ENCODE measurements at places on chromosomes 6 and 20.

DNA sequence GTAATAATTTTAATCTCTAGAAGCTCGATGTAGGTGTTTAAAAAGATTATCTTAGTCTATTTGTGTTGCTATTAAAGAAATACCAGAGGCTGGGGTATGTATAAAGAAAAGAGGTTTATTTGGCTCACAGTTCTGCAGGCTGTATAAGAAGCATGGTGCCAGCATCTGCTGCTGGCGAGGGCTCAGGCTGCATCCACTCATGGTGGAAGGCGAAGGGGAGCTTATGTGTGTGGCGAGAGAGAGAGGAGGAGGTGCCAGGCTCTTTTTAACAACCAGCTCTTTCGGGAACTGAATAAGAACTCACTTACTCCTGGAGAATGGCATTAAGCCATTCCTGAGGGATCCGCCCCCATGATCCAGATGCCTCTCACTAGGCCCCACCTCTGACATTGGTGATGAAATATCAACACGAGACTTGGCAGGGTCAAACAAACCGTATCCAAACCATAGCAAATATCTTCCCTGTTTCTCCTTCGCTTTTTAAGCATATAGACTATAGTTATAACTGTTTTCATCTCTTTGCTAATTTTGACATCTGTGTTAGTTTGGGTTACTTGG is 24.5 kb downstream of the CHMP4B start:
- DNase-seq = peak; percentile 60

GRCh38 chr6:604579-604978 is 52.3 kb downstream of the HUS1B start:
- no peak for DNase-seq

- DNase-seq = peak; percentile 83
Measured at GRCh38 chr6:42547407-42548329, 16.2 kb upstream of the UBR2 start.

DNA sequence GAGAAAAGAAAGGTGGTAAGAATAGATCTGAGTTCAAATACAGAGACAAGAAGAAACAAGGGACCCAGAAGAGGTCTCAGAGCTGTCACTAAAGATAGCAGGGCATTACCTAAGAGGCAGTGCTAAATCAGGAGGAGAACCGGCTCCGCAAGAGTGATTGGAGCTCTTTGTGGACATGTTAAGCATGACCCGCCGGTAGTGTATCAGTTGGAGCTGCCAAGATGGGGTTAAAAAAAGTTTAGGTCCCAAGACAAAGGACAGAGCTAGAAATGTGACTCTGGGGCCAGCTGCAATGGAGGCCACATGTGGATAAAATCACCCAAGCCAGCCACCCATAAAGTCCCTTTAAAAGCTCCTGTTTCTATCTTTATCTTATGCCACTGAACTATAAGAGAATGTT is 93.4 kb downstream of the MBOAT1 start:
- no peak for DNase-seq

DNA sequence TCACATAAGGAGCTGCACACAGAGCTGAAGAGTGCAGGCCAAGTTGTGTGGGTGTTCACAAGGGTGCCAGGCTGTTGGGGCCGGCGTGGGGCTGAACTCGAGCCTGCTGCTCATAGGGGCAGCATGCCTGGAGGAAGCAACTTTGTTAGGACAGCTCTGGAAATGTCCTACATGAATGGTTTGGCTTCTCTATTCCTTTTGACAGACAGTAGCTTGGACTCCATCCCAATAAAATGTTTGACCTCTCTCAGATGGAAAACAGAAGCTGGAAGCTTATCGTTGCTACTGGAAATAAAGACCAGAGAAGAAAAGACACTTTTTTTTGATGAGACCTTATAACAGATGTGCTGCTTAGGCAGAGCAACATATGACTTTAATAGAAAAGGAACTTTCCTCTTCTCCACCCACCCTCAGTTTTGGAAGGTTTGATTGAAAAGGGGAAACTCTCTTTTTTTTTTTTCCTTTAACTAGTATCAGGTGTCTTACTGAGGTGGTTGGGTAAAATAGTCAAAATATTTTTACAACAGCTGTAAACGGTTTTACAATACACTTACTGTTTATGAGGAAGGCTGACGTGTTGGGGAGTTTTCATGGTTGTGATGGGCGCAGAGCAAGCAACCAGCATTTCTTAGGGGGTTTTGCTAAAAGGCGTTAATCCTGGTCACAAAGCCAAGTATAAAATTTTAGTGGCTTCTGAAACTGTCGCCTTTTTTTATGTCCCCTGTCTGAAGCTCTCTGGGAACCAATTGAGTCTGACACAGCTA is 80.7 kb upstream of the EEF1E1 start:
- peak; percentile 18 for DNase-seq

- DNase-seq = peak; percentile 27
Measured at GRCh38 chr6:157946865-157947532, 34.7 kb upstream of the SYNJ2 start.

GRCh38 chr6:28794175-28795002 is 129.4 kb downstream of the TRIM27 start:
- DNase-seq = peak; percentile 58

DNA sequence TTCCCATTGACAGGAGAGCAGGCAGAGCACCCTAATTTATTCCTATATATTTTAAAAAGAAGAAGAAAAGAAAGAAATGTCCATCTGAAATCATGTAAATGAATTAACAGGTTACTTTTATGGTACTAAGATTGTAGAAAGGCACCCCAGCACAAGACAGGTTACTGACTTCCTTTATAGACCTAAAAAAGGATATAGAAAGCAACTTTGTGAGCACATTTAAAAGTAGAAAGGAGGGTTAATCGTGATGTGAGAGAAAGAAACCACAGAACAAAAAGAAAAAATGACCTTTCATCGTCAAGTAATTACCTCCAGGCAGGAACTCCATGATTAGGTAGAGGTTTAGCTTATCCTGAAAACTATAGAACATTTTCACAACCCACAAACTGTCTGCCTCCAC is 29.9 kb downstream of the STK38 start:
- DNase-seq = no peak

- no peak for DNase-seq
Measured at GRCh38 chr20:38445901-38446425, 10.8 kb upstream of the SNHG17 start.

GRCh38 chr6:124768224-124768623 is 194.0 kb upstream of the RNF217 start:
- DNase-seq = no peak

- no peak for DNase-seq
Measured at GRCh38 chr20:46979603-46980241, 85.1 kb downstream of the EYA2 start.

- no peak for DNase-seq
Measured at GRCh38 chr6:145224450-145224849, 510.9 kb downstream of the EPM2A start.

- peak; percentile 31 for DNase-seq
Measured at GRCh38 chr6:152698692-152699091, 995 bp downstream of the MYCT1 start.

GRCh38 chr6:170179616-170180324 is 111.1 kb downstream of the DLL1 start:
- no peak for DNase-seq

- no peak for DNase-seq
Measured at GRCh38 chr6:394641-395289, 3.2 kb downstream of the IRF4 start.

DNA sequence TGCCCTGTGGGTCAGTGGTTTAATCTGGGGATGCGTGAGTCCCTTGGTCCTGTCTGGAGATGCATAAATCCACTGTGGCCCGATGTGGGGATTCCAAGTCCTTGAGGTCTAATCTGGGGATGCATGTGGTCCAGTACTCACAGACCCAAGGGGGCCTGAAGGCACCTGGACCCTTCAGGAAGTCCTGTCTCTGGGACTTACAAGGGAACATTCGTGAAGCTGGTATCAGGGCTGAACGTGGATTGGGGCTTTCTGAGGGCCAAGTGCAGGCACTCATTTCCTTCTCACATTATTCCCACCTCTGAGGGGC is 25.2 kb upstream of the GTSF1L start:
- no peak for DNase-seq

DNA sequence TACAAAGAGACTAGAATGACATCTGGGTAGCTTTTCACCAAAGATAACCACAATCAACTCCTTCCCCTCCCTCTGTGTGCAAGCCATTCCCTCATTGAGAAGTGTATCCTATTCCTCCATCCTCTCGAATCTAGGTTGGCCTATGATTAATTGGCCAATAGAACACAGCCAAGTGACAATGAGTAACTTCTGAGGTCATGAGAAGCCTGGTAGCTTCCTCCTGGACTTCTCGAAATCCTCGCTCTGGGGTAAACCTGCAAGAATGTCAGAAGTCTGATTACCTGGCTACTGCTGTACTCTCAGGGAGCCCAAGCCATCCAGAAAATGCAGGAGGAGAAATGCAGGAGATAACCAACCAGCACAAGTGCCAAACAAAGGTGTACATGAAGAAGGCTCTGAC is 13.1 kb downstream of the ARHGAP18 start:
- no peak for DNase-seq

GRCh38 chr6:43735642-43736199 is 34.3 kb upstream of the VEGFA start:
- no peak for DNase-seq

- DNase-seq = no peak
Measured at GRCh38 chr6:117616391-117617209, 14.3 kb upstream of the GOPC start.

GRCh38 chr6:3356824-3357420 is 98.2 kb downstream of the PSMG4 start:
- DNase-seq = peak; percentile 26

DNA sequence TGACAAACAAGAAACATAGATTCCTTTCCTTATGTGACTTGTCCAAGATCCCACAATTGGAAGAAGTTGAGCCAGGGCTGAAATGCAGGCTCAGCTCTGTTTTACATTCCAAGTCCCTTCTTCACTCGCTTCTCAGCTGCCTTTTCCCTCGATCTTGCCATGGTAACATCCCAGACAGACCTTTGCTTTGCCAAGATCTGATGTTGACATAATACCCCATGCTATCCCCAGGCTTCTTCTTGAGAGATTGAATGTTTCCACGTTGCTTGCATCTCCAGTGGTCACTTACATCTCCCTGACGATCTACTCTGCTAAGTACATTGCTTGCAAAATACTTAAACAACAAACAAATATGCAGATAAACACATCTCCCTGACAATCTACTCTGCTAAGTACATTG is 63.5 kb downstream of the TBXT start:
- DNase-seq = peak; percentile 42

DNA sequence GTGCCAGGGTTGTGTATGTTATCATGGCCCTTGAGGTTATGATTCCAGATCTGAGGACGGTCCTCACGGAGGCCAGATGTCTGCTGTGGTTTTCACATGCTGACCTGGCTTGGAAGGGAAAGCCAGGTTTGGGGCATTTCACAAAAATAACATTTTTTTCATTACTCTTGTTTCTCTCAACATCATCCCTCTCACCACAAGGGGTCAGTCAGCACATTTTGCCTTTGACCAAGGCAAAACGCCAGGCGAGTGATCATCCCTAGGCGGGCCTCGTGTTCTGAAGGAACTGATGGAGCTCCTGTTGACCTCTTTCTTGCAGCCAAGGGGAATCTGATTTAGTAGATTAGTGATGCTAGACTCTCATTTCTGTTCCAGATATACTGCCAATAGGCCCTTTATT is 133.5 kb downstream of the TBC1D7 start:
- DNase-seq = peak; percentile 81

DNA sequence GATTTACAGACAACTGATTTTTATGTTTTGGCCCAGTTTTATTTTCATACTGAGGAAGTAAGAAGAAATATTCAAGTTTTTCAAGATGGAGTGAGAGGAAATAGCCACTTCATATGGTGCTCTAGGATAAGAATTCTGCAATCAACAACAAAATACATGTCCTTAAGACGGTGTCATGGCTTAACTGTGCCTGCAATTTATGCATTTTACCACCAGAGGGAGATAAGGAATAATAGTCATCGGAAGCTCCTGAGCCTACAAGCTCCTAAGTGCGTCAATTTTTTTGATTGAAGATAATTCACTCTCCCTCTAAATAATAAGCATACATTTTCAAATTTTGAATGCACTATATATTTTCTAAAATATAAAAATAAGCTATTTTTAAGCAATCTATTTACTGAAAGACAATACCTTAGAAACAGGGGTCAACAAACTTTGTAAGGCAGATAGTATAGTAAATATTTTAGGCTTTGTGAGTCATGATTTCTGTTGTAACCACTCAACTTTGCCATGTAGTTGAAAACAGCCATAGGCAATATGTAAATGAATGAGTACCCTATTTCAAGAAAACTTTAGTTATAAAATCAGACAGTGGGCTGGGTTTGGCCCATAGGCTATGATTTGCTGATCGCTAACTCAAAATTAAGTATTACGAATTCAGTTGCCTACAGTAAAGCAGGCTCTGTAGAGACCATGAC is 230.9 kb upstream of the DTNBP1 start:
- DNase-seq = peak; percentile 50

- DNase-seq = peak; percentile 94
Measured at GRCh38 chr20:53774461-53775203, 181.0 kb upstream of the ZNF217 start.

DNA sequence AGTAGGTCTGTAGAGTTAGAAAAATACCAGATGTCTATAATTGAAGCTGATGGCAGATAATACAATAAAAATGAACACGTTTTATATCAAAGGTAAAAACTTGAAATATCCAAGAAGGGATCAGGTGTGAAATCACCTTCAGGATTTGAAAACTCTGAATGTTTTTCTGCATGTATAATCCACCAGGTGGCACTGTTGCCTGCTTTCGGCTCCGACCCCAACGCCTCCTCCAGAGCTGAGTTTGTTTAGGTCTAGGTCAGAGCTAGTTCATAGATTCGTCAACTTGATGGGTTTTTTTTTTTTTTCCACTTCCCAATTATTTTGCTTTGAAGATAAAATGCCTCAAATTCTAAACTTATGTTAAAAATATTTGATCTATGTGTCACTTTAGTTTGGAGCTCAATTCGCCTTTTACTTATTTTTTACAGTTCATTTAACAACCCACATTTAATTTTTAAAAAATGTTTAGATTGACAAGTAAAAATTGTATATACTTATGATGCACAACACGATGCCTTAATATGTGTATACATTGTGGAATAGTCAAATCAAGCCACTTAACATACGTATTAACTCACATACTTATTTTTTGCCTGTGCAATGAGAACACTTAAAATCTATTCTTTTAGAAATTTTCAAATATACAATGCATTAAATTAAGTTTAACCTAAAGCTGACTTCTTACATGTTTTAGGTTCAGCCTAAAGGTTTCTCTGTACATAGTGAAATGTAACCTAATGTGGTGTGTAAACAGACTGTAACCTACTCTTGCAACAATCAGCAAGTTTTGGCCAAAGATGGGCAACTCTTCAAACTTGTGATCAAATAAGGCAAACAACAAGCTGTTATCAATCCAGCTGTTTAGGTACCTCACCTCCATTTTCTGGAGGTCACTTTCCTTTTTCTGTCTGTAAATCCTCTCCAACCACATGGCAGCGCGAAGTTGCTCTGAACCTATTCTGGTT is 39.4 kb upstream of the ENPP4 start:
- DNase-seq = peak; percentile 59

GRCh38 chr6:107021446-107022185 is 6.4 kb upstream of the MTRES1 start:
- no peak for DNase-seq

Data from fibroblast of pulmonary artery (primary cell).